ENCODE measurements at places on chromosomes 11 and 22.

DNA sequence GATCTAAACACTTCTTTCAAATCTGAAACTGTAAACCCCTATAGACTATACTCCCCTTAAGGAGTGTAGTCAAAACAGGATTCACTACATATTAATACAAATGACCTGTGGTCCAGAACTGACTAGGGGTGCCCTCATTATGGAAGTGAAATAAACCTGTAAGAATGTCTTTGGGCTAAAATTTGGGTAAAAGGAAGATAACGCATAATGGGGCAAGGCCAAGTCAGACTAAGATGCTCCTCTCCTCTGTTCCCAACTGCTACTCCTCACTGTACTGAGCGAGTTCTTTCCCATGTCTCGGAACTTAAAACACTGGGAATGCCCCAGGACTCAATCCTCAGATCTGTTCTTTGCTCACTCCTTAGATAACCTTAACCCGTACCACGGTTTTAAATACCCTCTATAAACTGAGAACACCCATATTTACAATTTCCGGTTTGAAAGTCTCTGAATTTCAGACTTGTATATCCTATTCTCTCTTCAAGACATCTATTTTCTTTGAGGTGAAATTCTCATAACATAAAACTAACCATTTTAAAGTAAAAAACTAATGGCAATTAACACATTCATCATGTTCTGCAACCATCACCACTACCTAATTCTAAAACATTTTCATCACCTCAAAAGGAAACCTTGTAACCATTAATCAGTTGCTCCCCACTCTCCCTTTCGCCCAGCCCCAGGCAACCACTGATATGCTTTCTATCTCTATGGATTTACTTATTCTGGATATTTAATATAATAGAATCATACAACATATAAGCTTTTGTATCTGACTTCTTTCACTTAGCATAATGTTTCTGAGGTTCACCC is 4.0 kb downstream of the THAP12 start:
- H3K27me3 ChIP-seq, result no peaks in the 10 kb centered on the region
- H3K4me3 ChIP-seq, result no peak overlapping the region
- H3K4me1 ChIP-seq, result peaks cover 39% of the 10 kb centered on the region

- DNase-seq, result no peak
- no peak overlapping the region for H3K4me3 ChIP-seq
- H3K4me1 ChIP-seq, result peaks cover 7% of the 10 kb centered on the region
- peaks cover 16% of the 10 kb centered on the region for H3K36me3 ChIP-seq
- no peak overlapping the region for H3K27ac ChIP-seq
- H3K27me3 ChIP-seq, result no peaks in the 10 kb centered on the region
Observed at GRCh38 chr11:44742508-44743246, 15.9 kb downstream of the TSPAN18 start.

- no peaks in the 10 kb centered on the region for H3K36me3 ChIP-seq
- H3K4me3 ChIP-seq, result no peak overlapping the region
- DNase-seq, result no peak
- no peak overlapping the region for H3K27ac ChIP-seq
Observed at GRCh38 chr22:28015676-28016601, 96.9 kb upstream of the PITPNB start.

- DNase-seq, result no peak
- peaks cover 42% of the 10 kb centered on the region for H3K27me3 ChIP-seq
- H3K27ac ChIP-seq, result no peak overlapping the region
- H3K4me3 ChIP-seq, result no peak overlapping the region
- H3K4me1 ChIP-seq, result peaks cover 20% of the 10 kb centered on the region
- H3K36me3 ChIP-seq, result no peaks in the 10 kb centered on the region
Observed at GRCh38 chr11:60947700-60948099, 4.3 kb downstream of the SLC15A3 start.

DNA sequence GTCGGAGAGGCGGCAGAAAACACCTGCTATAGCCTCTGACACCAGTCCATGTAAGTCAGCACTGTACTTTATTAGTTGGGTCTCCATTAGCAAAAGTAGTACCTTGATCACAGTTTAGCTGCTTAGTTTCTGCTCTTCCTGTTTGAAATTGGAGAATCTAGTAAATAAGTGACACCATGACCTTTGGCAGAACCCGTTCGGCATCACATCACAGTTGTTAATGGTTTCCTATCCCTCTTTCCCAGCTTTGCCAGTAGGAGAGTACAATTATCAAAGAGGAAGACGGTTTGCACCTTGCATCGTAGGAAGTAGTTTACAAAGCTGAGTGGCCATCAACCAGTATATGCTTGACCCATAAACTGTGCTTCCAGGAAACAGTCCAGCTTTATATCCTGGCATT is 101.8 kb downstream of the TRIM44 start:
- H3K36me3 ChIP-seq, result no peaks in the 10 kb centered on the region
- H3K4me3 ChIP-seq, result no peak overlapping the region
- DNase-seq, result no peak
- H3K27me3 ChIP-seq, result no peaks in the 10 kb centered on the region

DNA sequence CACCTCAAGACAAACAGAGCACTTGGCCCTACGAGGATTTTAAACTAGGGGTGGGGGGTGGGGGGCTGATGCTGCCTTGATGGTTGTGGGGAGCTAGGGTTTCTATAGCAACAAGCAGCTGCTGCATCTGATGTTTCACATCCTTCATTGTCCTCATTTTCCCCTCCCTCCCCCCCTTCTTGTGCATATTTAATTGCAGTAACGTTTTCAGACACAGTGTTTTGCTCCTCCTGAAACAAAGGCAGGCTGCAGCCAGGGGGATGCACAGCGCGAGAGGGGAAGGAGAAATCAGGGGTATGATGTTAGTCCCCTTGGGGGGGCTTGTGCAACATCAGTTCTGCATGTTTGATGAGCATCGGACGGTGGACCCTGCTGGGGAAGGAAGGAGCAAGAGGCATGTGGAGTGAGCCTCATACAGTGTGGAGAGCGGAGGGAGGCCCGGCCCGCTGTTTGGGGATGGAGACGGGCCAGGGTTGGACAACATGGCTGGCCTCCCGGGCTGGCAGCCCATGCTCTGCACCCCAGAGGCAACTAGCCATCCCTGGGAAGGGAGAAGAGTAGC is 208.3 kb downstream of the CEP164 start:
- H3K27ac ChIP-seq, result no peak overlapping the region
- H3K36me3 ChIP-seq, result no peaks in the 10 kb centered on the region
- no peak overlapping the region for H3K4me3 ChIP-seq
- H3K27me3 ChIP-seq, result peaks cover 5% of the 10 kb centered on the region

- H3K36me3 ChIP-seq, result no peaks in the 10 kb centered on the region
- no peak overlapping the region for H3K4me3 ChIP-seq
- H3K27ac ChIP-seq, result no peak overlapping the region
- DNase-seq, result no peak
- H3K4me1 ChIP-seq, result no peaks in the 10 kb centered on the region
Observed at GRCh38 chr11:103993507-103993906, 42.9 kb upstream of the DDI1 start.
